ENCODE measurements at places on chromosomes 7 and 10. TPM values are rescaled to one million over a fixed set of nuclear protein-coding genes. Genes with fewer than 3 reads are reported as not detected.

ZNF503 gene
- 33.7 TPM for total RNA-seq

H2BK1 gene
- not detected for total RNA-seq

SPDYE6 gene
- total RNA-seq, result not detected

ASZ1 gene
- not detected for total RNA-seq

RADIL gene
- 12.0 TPM for total RNA-seq

C7orf57 gene
- not detected for total RNA-seq

MEOX2 gene
- 0.46 TPM for total RNA-seq

CALU gene
- total RNA-seq, result 87.8 TPM

MINDY4 gene
- 8.1 TPM for total RNA-seq

ZNF277 gene
- total RNA-seq, result 33.1 TPM

PRKCQ gene
- 1.4 TPM for total RNA-seq

GIMAP8 gene
- total RNA-seq, result 6.5 TPM

GHRHR gene
- 4.4 TPM for total RNA-seq

CCL24 gene
- total RNA-seq, result not detected

GATA3 gene
- 10.4 TPM for total RNA-seq

PNLIP gene
- total RNA-seq, result not detected

MMP21 gene
- not detected for total RNA-seq

PRRT4 gene
- total RNA-seq, result 1.2 TPM

TMEM229A gene
- total RNA-seq, result 51.7 TPM

ATOH7 gene
- total RNA-seq, result not detected
